ENCODE measurements at places on chromosomes 3 and 15.
A peak's percentile ranks its signal among the peaks of the same experiment; 100 is the strongest.

DNA sequence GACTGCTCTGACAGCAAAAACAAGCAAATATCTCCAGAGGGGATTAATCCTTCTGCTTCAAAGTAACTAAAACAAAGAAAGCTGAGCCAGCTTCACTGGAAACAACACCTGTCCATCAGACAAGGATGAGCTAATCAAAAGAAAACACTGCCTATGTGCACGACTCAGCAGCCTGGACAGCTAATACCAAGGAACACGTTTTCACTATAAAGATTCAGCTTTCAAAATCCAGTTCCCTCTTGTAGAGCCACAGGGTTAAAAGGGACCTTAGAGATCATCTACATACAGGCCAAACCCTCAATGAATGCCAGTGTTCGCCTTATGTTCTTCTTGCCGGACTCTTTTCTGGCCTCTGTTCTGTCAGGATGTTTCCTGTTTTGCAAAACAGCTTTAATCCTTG is 6.9 kb downstream of the TUSC7 start:
- DNase-seq = no peak

DNA sequence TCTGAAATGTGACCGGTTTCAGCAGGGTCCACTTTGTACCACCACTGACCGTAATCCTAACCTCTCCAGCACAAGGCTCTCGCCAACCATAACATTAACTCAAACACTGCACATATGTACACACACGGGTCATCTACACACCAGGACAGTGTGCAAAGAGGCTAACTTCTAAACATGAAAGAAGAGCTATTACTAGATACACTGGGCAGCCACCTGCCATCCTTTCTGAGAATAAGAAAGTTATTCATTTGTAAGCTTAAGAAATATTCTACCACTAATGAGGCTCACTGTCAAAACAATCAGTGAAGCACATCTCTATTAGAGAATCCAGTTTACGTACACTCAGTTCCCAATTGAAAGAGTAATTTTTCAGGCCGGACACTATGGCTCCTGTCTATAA is 59.1 kb upstream of the PARL start:
- DNase-seq = no peak

GRCh38 chr15:101310161-101310480 is 15.1 kb upstream of the SNRPA1 start:
- DNase-seq = peak; percentile 3

- no peak for DNase-seq
Observed at GRCh38 chr15:59242649-59243048, 36.0 kb downstream of the LDHAL6B start.

DNA sequence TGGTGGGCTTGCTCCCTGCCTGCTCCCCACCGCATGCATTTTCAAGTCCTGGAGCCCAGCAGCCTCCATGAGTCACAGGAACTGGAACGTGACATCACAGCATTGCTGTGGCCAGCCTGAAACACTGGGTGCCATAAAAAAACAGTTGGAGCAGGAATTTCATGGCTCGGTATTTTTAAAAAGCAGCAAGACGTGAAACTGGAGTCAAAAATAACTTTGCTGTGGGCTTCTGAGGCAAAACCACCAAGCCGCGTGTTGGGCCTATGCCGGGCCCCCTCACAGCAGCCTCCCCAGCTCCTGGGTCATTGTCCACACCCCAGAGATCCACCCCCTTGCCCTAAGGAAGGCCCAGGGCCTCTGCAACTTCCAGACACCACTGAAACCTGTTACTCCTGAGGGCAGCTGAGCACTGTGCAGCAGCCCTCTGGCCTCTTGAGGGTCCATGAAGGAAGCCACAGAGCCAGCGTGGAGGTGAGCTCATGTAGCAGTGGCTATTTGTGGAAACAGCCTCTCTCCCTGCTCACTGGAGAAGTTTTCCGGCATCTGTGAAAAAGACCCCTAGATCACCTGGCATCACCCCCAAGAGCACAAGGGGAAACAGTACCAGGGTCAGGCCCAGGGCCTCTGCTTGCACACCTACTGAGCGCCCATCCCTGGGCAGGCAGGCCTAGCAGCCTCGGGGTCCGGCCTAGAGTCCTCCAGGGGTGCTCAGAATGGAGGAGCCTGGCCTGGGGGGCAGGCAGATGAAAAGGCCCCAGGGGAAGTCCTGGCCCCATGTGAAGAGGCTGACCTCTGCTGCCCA is 34.0 kb upstream of the DUSP7 start:
- DNase-seq = no peak

GRCh38 chr3:155363690-155364070 is 70.2 kb upstream of the STRIT1 start:
- DNase-seq = no peak

DNA sequence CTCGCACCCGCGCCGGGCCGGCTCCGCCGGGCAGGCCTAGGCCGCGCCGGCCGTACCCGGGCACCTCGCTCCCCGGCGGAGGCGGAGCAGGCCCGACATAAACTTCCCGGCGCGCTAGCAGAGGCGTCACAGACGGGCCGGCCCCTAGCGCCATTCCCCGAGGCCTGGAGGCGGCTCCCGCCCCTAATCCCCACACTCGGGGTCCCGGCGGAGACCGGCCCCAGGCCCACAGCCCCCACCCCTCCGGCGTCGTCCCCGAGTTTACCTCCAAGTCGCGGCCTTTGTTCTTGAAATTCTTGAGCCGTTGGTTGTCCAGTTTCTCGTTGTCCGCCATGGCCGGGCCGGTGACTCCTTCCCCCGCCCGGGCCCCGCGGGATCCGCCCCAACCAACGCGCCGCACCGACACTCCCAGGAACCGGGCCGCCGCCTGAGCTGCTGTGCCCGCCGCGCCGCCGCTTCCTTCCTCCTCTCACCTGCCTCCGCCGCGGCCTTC is 376 bp downstream of the KPNA4 start:
- DNase-seq = no peak

DNA sequence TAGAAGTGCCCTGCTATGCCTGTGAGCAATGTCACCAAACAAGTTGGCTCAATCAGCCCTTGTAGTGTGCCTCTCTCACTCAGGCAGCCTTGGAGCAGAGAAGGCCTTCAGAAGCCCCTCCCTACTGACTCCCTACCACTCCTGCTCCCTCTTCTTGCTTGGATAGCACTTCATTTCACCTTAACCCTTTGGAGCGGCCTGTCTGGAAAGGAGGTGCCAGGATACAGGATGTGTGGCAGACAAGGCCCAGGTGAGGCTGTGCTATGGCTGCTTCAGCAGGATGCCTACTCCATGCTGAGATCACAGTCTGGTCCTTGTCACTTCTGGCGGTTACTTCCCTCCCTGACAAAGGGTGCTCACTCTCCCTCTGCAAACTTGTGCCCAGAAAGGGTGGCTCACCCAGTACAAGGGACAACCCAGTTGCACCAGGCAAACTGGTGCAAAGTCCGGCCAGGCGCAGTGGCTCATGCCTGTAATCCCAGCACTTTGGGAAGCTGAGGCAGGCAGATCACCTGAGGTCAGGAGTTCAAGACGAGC is 1.1 kb downstream of the MON1A start:
- DNase-seq = no peak

DNA sequence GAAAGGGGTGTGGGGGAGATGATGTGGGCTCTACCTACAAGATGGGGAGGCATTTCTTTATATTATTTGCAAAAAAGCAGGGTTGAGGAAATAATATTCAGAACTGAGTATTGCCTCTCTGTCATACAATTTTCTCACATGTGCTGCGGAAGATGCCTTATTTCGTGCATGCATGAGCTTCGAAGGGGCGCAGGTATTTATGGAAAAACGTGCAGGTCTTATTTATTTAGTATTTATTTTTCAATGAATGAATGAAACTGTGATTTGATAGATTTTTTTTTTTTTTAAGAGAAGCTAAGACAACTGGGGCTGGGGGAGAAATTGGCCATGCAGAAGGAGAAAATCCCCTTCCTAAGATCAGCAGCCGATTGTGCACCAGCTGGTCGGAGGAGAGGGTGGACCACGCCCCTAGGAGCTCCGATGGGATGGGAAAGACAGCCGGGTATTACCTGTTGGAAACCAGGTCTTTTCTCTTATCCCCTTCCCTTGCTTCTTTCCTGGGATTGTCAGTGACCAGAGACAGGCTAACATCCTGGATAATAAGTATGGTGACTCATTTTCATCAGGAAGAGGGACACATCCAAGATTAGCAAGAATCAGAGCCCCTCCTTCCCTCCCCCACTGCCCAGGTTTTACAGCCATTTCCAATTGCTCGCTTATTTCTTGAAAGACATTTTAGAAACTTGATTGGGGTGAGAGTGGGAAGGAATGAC is 875 bp downstream of the GAP43 start:
- no peak for DNase-seq

- DNase-seq = no peak
Observed at GRCh38 chr15:85151145-85151544, 169.5 kb downstream of the PDE8A start.

GRCh38 chr15:70647396-70647795 is 116.0 kb downstream of the UACA start:
- DNase-seq = no peak

GRCh38 chr3:117622171-117622841 is 912.7 kb downstream of the TUSC7 start:
- no peak for DNase-seq

GRCh38 chr3:43757666-43758321 is 67.1 kb downstream of the ABHD5 start:
- DNase-seq = no peak

DNA sequence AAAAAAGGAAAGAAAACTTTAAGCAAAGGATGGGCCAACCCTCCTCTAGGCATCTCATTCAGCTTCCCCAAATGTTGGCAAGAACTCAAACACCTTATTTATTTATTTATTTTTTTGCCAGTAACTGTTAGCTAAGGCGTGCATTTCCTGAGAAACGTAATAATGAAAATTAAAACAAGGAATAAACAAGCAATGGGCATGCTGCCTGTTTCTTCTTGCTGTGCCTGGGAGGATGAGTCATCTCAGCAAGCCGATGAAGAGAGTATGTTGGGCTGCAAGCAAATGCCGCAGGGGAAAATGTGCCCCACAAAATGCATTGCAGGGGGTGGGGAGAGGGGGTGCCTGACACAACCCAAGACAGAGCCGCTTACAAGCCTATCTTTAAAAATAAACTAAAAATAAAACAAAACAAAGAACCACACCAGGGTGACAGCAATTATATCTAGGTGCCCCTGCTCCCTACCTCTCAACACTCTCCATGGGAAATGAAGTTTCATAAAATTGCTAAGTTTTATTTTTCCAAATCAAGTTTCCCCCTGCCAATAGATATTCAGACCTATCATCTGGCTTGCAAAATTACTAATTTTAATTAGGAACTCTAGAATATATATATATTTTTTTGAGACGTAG is 40.3 kb downstream of the EIF4E3 start:
- no peak for DNase-seq

- peak; percentile 27 for DNase-seq
Observed at GRCh38 chr3:123586131-123586530, 1.3 kb upstream of the HACD2 start.

DNA sequence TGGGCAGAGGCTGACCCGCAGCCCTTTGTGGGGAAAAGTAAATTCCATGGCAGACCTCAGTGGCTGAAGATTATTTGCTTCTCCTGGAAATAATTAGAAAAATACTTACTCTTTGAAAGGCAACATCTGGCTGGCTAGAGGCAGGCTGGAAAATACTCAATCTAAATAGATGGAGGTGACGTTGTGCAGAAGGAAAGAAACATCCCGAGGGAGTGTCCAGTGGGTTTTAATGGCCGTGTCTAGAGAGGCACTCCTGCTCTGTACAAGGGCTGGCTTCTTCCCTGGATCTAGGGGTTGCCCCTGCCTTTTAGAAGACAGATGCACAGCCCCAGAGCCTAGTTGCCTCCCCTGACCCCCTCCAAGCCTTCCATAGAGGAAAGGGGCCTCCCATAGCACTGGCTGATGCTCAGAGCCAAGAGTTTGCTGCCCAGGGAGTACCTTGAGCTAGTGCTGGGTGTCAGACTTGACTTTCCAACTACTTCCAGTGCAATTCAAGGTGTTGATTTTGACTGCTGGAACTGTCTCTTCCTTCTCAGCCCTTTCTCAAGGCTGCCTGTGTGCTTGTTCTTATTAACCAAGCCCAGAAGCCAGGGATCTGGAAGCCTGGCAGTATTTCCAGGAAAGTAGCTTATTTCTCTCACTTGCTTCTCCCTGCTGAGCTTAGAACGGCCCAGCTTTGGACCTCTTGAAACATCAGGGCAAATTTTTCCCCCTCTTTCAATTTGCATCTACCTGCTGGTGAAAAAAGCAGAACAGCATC is 27.4 kb downstream of the CGNL1 start:
- DNase-seq = no peak

DNA sequence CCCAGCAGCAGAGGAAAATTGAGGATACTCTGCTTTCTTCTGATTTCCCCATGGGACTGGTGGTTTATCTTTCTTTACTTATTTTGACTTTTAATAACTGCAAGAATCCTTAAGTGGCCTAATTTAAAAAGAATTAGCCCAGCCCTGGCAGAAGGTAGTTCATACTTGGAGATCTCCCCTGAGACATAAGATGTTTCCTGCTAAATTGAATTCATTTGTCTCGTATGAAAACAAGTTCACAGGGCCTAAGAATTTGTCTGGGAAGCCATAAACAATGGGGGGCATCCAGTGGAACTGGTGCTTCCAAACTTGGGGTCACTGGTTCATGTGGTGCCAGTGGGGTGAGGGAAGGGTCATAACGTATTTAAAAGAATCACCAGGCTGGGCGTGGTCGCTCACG is 283.1 kb upstream of the RASGRP1 start:
- no peak for DNase-seq

- no peak for DNase-seq
Observed at GRCh38 chr3:61250784-61251173, 473 bp downstream of the FHIT start.

- no peak for DNase-seq
Observed at GRCh38 chr15:48992545-48992944, 28.8 kb upstream of the SHC4 start.

GRCh38 chr3:12229896-12230295 is 59.0 kb upstream of the PPARG start:
- DNase-seq = no peak

- DNase-seq = no peak
Observed at GRCh38 chr3:112074006-112074405, 12.2 kb upstream of the C3orf52 start.

GRCh38 chr3:36192901-36193300 is 187.4 kb upstream of the STAC start:
- DNase-seq = no peak

DNA sequence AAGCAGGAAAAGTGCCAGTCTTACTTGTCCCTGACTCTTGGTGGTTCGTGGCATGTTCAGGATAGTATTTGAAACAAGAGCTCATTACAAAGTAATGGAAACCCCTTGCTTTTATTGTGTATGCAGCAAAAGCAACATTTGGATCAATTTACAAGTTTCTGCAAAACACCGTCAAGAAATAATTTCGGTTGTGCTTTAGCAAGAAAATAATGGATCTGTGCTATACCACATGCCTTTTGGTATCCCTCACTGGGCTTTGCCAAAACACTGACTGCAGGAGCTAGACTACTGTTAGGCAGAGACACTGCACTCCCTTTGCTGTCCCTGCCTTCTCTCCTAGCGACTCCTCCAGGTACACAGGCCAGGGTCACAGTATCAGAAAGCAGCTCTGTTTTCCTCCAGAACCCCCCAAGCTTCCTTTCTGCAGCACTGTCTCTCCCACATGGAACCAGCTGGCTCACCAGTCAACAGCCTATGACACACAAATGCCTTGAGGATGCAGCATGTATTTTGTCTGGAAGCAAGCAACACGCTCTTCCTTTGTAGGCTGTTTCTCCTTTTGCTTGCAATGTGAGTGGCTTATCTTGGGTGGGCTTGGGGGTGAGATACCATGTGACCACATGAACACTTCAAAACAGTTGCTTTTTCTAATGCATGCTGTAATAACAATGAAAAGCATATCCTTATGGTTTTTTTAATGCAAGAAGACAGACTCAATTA is 111.4 kb downstream of the PGPEP1L start:
- no peak for DNase-seq

GRCh38 chr3:152301745-152302181 is 33.0 kb downstream of the MBNL1 start:
- DNase-seq = no peak

- DNase-seq = no peak
Observed at GRCh38 chr3:144463911-144464310, 492.3 kb downstream of the DIPK2A start.
